ENCODE measurements at places on chromosomes 3 and 15.

DNA sequence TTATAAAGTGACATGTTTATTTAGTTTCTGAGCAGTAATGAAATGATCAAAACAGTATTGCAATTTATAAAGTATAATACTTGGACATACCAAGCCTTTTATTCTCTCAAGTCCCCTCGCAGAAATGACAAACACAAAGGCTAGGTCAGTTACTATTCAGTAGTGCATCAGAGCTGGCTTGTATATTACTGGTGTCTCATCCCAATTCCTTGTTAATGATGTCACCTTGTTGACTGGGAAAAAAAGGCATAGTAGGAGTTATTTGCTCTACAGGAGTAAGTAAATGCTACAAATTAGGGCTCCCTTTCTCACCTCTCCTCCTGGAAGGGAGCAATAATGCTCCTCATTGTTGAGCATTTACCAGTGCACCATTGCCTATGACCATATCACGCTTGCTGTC is 317.6 kb downstream of the CHL1 start:
- no peak for DNase-seq

GRCh38 chr15:50687302-50687902 is 805 bp upstream of the TRPM7 start:
- DNase-seq = no peak

DNA sequence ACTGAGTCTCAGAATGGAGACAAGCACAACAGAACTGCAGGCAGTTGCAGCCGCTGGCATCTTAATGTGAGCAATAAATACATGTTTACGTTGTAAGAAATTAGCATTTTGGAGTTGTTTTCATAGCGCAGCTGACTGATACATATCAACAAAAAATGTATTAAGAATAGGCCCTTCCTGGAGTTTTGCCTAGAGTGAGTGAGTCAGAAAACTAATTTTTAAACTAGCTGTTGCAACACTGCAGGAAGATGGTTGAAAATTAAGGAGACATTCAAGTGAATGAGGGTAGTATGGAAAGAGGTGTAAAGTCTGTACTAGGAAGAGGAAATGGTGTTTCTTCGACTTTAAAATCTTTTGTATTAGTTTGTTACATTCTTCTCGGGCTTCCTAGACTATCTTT is 39.6 kb upstream of the TIMP4 start:
- no peak for DNase-seq

DNA sequence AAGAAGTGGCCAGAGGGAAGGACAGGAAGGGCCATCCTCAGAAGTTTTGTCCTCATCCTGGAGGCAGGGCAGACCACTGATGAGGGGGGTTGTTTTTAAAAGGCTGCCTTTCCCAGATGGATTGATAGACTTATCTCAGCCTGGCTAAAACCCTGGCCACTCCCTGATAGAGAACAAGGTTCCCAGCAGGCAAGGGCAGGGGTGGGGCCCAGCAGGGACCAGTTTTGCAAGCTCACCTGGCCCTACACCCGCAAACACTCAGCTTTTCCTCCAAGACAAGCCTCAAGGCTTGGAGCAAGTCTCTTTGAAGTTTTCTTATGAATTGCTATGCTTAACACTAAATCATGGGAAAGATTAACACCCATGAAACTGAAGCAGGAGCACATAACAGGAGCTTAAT is 9.1 kb downstream of the LIPC start:
- DNase-seq = no peak

DNA sequence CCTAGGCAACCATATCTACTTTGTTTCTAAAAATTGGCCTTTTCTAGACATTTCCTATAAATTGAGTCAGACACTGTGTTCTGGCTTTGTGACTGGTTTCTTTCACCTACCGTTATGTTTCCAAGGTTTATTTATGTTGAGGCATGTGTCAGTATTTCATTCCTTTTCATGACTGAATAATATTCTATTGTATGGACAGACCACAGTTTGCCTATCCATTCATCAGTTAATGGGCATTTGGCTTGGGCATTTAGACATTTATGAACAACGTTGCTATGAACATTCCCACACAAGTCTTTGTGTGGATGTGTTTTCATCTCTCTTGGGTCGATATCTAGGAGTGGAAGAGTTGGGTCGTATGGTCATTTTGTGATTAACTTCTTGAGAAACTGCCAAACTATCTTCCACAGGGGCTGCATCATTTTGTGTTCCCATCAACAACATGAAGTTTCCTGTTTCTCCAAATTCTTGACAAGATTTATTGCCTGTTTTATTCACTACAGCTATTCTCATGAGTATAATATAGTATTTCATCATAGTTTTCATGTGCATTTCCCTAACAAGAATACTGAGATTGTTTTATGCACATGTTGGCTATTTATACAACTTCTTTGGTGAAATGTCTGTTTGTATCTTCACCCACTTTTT is 3.5 kb upstream of the EFCC1 start:
- no peak for DNase-seq

DNA sequence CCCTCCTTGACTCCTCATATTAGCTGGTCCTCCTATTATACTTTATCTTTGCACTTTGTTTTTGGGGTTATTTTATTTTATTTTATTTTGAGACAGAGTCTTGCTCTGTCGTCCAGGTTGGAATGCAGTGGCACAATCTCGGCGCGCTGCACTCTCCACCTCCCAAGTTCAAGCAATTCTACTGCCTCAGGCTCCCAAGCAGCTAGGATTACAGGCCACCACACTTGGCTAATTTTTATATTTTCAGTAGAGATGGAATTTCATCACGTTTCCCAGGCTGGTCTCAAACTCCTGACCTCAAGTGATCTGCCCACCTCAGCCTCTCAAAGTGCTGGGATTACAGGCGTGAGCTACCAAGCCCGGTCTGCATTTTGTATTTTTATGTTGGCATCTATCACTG is 126.7 kb downstream of the FOXB1 start:
- no peak for DNase-seq
